Glomerular endothelial cell (primary cell): ENCODE measurements at places on chromosomes 5 and 9. TPM values are rescaled to one million over a fixed set of nuclear protein-coding genes. Genes with fewer than 3 reads are reported as not detected.

The STK32A gene
- not detected in 2 replicates for total RNA-seq

The PRRT1B gene
- not detected in 2 replicates for total RNA-seq

The PLAC8L1 gene
- total RNA-seq, result not detected in 2 replicates

The FAM151B gene
- total RNA-seq, result 1.3 and 3.8 TPM in 2 replicates

The KCNN2 gene
- total RNA-seq, result 7.5 and 8.0 TPM in 2 replicates

The PCSK5 gene
- 21.3 and 25.5 TPM in 2 replicates for total RNA-seq

The DPM2 gene
- 19.7 and 28.6 TPM in 2 replicates for total RNA-seq

The IFNK gene
- not detected in 2 replicates for total RNA-seq

The NR5A1 gene
- total RNA-seq, result not detected in 2 replicates

The POU4F3 gene
- total RNA-seq, result 0.12 TPM in 1 of 2 replicates, not detected in the other

The DNAJC18 gene
- total RNA-seq, result 12.0 and 16.7 TPM in 2 replicates

The IFNE gene
- 0.39 and 0.53 TPM in 2 replicates for total RNA-seq
